ENCODE measurements at places on chromosomes 5 and 9.

DNA sequence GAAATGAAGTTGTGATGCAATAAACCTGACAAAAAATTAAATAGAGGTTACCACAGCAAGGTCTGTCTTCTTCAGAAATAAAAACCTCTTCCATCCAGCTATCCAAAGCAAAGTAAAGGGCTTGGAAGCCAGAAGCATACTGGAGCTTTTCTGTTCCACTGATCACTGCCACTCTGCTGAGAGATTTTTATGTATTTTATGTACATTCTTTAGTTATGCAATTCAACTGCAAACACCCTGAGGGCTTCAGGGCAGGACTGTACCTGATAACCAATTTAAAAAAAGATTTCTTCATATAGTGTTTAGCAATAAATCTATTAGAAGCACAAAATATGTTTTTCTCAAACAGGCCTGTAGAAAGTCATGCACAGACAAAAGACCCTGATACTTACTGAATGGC is 326.9 kb upstream of the PUM3 start:
- DNase-seq = no peak

GRCh38 chr5:149839761-149840160 is 104.8 kb downstream of the PDE6A start:
- DNase-seq = no peak

- no peak for DNase-seq
Measured at GRCh38 chr5:110094548-110094947, 404.8 kb downstream of the MAN2A1 start.

DNA sequence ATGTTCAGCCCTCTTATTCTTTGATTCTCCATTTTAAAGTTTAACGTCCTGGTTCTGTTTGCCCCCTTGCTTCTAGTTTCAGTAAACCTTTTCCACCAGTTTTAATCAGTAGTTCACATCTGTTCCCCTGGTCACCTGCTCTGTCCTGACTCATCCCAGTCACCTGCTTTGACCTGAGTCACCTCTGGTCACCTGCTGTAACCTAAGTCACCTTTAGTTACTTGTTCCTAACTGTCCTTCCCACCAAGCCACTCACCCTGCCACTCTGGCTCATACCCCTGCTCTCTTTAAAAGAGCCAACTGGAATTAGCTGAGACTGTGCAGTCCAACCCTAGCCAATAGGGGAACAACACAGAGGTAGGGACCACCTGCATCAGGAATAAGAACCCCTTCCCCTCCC is 43.0 kb downstream of the SEMA6A start:
- DNase-seq = no peak

DNA sequence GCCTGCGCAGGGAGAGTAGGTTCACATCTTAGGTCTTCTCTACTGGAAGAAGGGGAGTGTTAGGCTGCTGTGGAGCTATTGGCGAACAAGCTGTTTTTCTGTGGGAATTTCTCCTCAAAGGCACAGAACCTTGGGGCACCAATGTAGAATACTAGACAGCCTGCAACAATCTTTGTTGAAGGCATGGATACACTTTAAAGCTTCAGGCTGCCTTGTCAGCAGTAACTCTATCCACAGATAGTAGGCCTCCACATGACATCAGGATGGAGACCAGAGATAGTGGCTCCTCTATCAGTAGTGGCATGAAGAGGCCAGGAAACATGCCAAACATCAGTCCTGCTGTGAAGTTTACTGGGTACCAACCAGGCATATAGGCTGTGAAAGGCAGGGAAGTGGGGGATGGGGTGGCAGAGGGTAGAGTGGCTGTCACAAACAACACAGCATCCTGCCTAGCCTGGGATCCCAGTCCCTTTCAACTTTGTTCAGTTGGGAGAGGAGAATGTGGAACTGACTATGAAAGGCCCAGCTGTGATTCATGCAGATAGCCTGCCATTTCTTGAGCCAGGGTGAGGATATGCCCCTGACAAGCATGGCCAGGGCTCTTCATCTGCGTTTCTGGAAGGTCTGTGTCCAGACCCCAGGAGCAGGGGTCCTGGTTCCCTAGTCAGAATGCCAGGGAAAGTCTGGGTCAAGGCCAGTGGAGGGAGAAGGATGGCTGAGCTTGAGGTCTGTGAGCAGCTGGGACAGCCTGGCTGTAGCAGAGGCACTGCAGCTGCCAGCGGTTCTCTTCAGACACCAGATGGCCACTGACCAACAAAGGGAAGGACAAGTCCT is 1.0 kb upstream of the HK3 start:
- DNase-seq = no peak

DNA sequence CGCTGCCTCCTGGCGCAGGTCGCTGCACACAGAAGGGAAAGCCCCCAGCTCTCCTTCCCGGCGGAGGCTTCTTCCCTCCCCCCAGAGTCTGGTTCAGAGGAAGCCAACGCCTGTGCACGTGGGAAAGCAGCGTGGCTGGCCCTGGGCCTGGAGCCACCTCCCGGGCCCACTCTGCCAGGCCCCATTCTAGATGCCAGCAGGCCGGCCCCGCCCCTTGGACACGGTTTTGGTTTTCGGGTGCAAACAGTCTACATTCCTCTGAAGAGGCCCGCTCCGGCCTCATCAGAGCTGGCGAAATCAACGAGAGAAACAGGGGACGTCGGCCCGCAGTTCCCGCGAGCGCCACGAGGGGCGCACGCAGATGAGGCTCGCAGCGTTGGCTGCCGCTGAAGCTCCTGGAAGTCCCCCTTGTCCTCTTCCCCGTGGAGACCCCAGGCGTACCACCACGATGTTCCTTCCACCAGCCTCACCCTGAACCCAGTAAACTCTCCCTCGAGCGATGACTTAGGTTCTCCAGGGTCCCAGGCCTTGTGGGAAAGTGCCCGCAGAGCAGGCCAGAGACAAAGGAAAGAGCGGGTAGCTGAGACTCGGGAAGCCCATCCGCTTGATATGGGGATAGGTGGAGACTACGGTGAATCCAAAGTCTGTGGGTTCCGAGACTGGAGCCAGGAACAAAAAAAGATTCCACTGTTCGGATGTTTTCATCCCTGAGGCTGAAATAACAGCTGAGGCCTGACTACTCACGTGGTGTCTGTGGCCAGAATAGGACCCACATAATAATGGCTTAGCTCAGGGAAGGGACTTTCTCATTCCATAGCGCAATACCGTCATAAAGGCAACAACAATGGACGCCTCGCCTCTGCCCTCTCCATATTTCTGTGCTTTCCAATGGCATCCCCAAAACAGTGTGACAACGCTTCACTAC is 64.2 kb downstream of the KLF4 start:
- peak; percentile 59 for DNase-seq

DNA sequence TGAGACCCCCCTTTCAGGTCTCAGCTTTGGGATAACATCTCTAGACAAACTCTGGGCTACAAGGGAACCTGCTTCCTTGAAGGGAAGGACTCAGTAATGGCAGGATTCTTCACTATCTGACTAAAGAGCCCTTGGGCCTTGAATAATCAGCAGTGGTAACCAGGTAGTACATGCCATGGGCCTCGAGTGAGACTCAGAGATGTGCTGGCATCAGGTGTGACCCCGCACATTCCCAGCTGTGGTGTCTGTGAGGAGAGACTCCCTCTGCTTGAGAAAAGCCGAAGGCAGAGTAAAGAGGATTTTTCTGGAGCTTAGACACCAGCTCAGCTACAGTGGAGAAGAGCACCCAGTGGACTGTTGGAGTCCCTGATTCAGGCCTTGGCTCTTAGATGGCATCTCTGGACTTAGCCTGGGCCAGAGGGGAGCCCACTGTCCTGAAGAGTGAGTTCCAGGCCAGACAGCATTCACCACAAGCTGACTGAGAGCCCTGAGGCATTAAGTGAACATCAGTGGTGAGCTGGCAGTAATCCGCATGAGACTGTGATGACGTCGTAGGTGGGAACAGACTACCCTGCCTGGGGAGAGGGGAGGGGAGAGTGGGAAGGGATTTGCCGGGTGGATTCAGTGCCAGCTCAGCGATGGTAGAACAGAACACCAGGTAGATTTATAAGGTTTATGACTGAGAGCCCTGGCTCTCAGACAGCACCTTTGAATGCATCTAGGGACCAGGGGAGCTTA is 5.3 kb upstream of the ZNF782 start:
- DNase-seq = no peak

DNA sequence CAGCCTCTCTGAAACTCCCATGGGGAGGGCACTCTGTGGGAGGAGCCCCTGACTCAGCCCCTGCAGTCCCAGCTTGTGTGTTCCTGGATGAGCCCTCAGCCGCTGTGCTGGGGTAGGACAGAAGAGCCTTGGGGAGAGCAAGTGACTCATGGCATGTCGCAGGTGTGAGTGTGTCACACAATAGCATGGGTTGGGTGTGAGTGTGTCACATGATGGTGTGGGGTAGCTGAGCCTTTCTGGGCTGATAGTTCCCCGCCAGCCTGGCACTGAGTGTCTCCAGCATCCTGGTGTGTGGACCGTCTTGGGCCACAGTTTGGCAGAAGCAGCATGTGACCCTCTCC is 83.4 kb downstream of the PHF2 start:
- no peak for DNase-seq

GRCh38 chr9:123353041-123353440 is 3.0 kb upstream of the CRB2 start:
- DNase-seq = no peak

Measured in CD8-positive, alpha-beta T cell (primary cell).